Panc1 (cell line): ENCODE measurements at places on chromosomes 1 and 21. TPM values are rescaled to one million over a fixed set of nuclear protein-coding genes. Genes with fewer than 3 reads are reported as not detected.

- no peak for DNase-seq
These were observed 42.7 kb upstream of the DHCR24 start for GRCh38 chr1:54929700-54930099.

- no peak for DNase-seq
These were observed 522.5 kb downstream of the SMYD3 start for GRCh38 chr1:245984390-245985155.

DNA sequence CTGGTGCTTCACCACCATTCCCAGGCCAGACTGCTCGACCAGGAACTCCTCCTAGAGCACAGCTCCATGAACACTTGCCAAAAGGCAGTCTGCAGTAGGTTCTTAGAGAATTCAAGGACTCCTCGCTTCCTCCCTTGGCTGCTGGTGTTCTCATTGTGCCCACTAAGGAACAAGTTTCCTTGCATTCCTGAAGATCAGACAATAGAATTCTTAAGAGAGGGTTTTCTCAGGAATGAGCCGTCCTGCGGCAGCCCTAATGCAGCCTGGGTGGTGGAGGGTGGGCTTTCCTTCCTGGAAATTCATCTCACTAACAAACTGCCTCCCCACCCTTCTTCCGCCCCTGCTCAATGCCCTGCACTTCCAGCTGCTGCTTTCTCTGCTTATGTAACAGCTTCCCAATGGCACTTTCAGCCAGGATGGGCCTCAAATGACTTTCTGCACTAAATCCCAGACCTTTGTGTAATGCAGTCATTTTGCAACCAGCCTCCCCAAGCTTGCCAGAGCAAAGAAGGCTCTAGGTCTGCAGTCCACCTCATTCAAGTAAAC is 287.9 kb downstream of the PLPP3 start:
- no peak for DNase-seq

DNA sequence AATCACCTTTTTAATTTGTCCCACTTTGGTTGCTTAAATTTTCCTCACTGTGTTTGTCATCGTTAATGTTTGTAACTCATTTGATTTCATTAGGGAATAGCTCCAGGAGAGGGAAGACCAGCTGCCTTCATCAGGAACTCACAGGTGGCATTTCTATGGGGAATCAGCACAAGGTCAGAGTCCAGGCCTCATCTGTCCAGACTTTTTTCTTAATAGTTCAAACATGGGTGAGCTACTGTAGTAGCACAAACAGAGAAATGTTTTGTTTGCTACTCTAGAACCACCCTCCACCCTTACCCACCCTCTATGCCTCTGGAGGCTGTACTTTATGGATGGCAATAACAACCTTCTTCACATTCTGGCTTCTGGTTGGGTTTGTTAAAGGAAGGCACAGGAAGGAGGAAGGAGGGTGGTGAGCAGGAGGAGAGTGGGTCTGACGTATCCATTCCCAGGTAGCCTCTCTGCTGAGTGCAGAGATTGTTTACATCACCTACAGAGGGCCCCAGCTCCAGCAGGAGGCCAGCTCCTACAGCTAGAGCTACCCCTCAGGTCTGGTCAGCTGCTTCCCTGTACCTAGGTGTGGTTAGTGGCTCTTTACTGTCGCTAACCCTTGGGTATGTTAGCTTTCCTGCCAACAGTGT is 8.1 kb upstream of the TEDDM1 start:
- DNase-seq, result no peak

- DNase-seq, result no peak
These were observed 136.6 kb upstream of the GFI1 start for GRCh38 chr1:92623187-92623778.

- no peak for DNase-seq
These were observed 30.1 kb upstream of the EPS15 start for GRCh38 chr1:51549016-51549619.

DNA sequence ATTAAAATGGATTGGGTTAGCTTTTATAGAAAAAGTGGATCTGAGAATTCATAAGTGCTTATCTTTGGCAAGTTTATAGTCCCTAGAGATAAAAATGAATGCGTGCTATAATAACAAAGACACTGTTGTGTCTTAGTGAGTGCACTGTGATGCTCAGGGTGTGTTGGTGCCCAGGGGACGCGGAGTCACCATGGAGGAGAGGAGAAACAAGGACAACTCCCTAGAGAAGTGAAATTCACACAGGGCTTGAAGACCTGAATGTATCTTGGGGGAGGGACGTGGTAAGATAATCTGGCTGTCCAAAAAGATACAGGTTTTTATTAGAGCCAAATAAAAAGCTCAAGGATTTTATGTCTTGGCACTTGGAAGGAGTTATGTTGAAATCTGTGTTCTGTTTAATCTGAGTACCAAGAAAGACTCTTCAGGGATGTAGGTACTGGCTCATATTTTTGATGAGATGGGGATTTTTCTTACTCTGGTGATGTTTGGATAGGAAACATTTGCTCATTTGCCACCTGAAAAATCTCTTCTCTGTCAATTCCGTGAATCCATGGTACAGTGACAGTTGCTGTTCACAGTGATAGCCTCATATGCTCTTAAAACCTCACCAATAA is 9.6 kb downstream of the SMYD2 start:
- no peak for DNase-seq

GRCh38 chr1:151967091-151967490 is 26.6 kb downstream of the S100A10 start:
- DNase-seq, result no peak

DNA sequence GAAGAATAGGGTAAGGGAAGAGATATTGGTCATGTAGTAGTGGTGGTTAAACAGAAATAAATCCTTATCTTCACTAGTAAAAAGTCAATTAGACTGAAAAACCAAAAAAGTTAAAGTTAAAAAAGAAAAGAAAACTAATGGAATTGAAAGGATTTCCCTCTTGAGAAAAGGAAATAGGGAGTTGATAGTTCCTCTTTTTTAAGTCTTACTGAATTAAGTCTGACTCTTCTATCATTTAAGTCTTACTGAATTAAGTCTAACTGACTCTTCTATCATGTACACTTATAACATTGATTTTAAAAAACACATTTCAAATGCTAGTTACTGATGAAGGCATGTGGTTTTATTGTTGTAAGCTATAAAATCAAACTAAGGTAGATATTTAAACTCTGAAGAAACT is 49.5 kb upstream of the TENT5C start:
- no peak for DNase-seq

- DNase-seq, result no peak
These were observed 753.3 kb downstream of the LTN1 start for GRCh38 chr21:28239340-28239739.

GRCh38 chr1:71106658-71107322 is 26.0 kb upstream of the ZRANB2 start:
- DNase-seq, result no peak

The OR14K1 gene
- not detected for total RNA-seq

The RGS8 gene
- not detected for total RNA-seq

The DCST1 gene
- not detected for total RNA-seq

The HSPG2 gene
- 171 TPM for total RNA-seq
